ENCODE measurements at places on chromosomes 2 and 18.

DNA sequence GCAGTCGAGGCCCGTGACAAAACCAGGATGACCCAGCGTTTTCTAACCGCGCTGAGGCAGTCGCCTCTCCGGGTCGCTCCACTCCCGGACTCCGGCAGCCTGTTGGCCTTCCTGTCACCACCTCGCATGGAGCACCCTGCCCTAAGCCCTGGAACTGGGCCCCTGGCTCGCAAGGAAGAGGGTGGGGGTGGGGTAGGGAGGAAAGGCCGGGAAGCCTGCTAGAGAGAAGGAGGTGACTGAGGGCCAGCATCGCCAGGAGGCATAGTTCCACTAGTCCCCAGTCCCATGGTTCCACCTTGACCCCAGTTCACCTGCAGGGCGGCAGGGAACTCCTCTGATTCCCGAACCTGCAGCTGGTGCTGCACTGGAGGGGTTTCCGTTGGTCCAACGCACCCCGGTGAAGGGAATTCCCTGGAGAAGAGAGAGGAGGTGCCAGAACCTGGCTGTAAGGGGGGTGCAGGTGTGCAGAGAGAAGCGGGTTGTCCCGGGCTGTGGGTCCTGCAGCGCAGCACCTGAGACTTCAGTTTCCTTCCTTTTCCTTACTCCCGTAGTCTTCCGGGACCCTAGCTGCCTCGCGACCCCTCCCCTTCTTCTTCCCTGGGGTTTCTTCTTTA lies 11.8 kb upstream of the EN1 start:
- DNase-seq, result peak; percentile 13

- DNase-seq, result no peak
These were observed 7.4 kb downstream of the NFATC1 start for GRCh38 chr18:79402977-79403722.

DNA sequence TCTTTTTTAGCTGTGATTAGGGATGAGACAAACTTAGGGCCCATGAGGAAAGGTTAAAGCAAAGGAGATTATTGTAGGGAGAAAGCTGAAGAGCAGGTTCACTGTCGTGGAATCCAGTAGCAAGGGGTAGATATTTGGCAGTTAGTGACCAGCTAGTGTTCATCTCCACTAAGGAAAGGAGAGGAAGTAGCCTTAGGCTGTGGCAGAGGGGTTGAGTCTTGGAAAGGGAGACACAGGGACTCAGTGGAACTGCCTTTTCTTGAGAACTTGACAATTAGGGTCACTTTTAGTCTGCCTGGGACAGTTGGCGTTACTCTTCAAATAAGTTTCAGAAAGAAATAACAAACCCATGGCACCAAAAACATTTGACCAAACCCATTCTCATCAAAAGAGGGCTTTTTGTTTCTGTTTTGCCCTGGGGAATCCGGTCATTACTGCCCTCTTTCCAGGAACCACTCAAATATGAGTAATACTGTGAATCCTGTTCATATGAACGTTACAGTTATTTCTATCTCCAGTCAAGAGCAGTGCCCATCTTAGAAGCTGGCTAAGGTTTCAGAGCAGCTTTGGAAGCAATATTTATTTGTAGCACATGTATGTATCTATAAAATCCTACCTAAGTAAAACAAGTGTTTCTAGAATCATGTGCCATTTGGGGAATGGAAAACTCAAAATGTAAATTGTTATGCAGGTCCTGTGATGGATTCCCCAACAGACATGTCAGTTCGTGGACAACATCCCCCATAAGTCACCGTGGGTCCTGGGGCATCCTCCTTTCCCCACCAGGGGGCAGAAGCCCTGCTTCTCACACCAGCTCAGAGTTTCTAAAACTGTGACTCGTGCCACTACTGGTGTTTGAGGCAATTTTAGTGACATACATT lies 77.3 kb upstream of the PHLPP1 start:
- peak; percentile 71 for DNase-seq

- no peak for DNase-seq
These were observed 35.9 kb downstream of the FAM228A start for GRCh38 chr2:24210723-24211122.

DNA sequence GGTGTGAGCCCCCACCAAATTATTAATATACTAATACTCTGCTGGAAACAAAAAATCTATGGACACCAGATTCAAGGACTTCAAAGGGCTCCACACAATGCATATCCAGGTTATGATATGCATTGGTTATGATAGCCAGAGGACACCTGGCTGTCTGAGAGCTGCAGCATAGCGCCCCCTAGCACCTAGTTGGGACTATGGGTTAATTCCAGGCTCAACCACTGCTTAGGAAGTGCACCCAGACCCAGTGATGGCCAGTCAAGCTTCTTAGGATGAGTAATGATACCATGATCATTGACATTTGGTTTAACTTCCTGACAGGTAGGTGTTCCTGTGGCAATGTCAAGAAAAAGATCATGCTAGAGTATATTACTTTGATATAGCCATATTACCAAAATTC lies 3.8 kb upstream of the FRZB start:
- DNase-seq, result no peak

DNA sequence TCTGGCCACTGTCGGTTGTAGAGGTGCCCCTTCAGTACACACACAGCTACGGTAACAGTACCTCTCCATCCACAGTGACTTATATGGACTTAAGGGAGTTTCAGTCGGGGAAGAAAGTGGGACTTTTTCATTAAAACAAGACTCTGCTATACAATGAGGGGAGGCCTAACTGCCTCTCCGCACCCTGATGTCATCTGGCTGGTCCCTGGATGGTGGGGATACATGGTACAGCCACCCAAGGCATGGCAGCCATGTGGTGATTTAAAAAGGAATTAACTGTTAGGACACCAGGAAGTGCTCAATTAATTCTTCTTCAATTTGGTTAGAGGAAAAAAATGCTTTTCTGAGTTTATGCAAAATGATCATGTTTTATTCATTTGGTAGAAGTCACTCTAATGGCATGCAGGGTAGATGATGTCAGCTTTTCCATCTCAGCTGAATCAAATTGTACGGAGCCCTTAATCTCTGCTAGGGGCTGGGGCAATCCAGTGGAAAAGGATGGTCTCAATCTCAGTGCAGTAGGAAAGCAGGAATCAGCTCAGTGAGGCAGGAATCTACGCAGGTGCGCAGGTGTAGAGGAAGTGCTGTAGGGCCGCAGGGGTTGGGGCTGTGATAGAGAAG lies 243.9 kb downstream of the PRKCE start:
- no peak for DNase-seq

DNA sequence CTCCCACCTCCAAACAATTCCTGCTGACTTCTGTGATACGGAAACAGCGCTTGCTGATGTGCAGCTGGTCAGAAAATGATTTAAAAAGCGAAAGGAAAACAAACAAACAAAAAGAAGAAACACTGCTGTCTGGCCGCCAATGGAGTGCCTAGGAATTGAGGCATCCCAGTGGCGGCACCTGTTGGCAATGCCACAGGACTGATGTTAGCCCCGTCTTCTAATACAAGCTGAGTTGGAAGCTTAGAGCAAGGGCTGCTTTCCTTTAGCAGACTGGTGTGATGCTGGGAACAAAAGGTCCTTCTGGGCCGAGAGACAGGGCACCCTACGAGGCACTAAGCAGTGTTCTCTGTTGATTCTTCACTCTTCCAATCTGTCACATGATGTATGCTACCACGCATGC lies 163.6 kb upstream of the REV1 start:
- DNase-seq, result no peak

- DNase-seq, result no peak
These were observed 73.9 kb downstream of the MTCL1 start for GRCh38 chr18:8779251-8779650.

DNA sequence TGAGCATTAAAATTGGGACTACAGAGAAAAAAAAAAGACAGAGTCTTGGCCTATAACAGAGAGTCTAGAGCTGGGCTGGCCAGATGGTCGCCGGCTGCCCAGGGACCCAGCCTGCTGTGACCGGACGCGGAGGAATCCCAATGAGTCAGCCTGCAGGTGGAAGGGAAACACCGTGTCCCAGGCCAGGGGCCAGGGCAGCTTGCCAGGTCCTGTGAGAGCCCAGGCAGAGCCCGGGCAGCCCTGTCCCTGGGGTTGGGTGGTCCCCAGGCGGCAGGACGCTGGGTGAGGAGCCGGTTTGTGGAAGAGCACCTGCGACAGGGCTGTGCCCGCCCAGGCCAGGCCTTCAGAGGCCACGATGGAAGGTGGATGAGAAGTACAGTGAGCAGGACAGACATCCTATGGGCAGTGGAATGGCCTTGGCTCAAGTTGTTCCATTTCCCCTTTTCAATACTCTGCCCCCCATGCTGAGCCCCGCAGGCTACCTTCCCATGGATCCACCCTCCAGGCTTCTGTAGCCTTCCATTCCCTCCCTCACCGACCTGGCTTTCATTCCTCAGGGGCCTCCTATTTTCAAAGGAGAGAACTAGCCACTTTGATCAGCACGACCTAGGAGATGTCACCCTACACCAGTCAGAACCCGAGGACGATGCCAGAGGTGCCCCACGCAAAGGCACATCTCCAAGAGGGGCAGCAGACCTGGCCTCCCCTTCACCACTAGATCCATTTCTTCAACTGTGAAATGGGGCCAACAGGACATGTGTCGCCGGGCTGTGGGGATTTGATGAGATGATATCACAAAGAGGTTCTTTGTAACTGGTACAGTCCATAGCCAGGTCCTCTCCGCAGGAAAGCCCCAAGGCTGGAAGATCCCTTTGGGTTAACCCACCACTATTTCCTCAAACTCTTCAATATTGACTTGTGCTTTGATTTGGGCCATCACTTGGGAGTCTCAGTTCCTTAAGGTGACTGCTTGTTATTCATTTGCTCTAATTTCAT lies 87.5 kb downstream of the POLR1A start:
- DNase-seq, result peak; percentile 39

DNA sequence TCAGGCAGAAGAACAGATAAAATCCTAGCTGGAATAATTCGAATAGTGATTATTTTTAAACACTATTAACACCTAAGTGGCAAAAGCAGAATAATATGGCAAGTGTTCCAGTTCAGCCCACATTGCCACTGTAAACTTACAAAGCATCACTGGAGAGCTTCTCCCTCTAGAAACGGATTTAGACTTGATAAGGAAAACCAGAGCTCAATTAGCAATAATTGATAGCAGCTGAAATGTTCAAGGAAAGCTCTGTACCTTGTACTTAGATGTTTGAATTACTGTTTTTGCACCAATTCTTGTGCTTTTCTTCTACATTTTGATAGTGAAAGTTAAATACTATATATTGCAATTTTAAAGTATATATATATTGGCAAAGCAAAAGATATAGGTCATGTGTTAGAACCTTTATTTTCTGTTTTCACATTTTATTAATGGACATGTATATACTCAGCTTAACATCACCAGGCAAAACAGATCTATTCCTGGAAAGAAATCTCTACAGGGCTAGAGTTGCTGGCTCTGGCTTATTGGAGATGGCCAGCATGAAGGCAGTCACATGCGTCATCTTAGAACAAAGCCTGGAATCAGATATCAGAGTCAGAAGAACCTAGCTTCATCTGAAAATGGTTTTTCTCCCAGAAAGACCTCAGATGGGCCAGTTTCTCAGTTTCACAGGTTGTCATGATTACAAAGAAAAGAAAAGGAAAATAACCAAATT lies 149.1 kb upstream of the CTAGE1 start:
- DNase-seq, result no peak

DNA sequence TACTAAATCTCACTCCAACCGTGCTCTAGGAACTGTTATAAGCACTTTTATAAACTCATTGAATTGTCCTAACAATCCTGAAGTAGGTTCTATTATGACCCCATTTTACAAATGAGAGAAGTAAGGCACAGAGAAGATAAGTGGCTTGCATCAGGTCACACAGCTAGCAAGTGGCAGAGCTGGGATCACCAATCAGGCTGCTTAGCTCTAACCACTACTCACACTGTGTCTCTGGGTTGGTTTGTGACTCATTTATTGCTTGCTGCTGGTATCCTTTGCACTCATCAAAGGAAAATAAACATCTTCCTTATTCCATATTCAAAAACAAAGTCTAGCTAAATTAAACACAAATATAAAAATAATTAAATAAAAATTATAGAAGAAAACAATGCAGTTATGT lies 42.5 kb upstream of the IL1R2 start:
- no peak for DNase-seq

GRCh38 chr2:98615481-98615880 lies 7.1 kb downstream of the UNC50 start:
- DNase-seq, result no peak

DNA sequence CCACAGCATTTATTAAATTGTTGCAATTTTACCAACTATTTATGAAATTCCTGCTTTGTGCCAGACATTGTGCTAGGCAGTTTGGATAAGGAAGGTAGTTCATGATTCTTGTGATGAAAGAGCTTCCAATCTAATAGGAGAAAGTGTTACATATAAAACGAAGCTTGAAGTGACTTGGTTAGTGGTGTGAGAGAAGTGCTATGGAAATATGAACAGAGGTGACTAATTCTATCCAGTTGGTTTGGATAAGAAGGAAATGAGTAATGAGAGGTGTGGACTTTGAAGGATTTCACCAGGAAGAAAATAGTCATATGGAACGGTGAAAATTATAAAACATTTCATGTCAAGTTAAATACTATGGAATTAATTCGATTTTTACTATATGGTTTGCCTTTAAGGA lies 48.6 kb downstream of the EML6 start:
- DNase-seq, result no peak

GRCh38 chr18:58590839-58591238 lies 38.1 kb downstream of the ALPK2 start:
- no peak for DNase-seq

GRCh38 chr2:78093436-78093835 lies 571.3 kb upstream of the LRRTM4 start:
- DNase-seq, result no peak

DNA sequence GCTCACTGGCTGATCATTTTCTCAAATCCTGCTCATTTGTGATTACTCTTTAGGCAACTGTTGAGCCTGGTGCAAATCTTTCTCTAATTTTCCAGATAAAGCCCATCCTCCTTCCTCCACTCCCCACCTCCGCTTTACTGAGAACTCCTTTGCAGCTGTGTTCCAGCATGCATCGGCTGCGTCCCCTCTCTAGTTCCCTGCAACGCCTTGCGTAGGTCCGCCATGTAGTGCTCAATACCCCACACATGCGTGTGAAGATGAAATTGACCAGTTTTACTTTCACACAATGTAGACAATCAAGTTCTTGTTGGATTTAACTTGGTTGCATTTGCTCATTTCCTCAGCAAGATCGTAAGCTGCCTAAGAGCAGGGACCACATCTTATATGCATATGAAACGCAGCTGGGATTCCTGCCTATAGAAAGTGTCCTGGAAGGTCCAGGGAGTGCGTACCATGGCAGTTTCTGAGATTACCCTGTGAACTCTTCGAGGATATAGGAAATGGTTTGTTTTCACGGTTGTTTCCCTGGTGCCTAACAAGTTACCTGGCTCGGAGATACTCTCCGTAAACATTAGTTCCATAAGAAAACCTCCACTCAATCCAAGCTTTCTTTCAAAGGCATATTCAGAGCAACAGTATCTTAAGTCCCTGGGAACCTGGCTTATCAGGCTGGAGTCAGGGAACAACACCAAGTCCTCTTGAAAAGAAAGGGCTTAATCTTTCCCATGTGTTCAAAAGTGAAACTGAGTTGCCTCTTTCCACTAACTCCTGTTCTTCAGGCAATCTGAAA lies 766.4 kb upstream of the ID2 start:
- DNase-seq, result no peak

- DNase-seq, result no peak
These were observed 3.3 kb downstream of the SLC8A1 start for GRCh38 chr2:40448476-40449079.
